NCI-H460 (cell line): ENCODE measurements at places on chromosomes 16 and 17.

GRCh38 chr17:74368341-74369081, 1.2 kb downstream of the GPR142 start:
- peak; percentile 64 for DNase-seq

DNA sequence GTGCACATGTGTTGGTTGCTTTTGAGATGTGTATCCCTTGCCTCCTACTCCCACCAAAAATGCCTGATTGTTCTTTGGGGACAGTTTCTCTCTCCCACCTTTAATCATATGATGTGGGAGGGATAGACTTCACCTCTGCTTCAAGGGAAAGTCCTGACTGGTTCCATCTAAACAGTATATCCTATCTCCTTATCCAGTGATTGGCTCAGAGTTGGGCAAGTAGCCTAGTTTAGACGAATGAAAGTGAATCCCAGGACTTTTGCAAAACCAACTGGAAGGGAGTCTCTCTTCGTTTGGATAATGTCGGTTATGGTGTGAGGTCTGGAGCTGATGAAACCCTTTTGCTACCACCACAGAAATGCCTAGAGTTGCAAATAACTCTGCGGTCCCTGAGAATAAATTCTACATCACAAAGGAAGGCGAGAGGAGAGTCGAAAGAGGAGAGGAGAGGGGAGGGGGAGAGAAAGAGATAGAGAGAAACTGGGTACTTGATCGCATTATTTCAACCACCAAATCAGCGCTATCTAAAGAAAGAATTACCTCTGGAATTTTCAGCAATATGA, 77.1 kb upstream of the SALL1 start:
- no peak for DNase-seq

- peak; percentile 54 for DNase-seq
Observed at GRCh38 chr16:64089697-64090096, 1032.2 kb downstream of the CDH11 start.

- DNase-seq = no peak
Observed at GRCh38 chr17:33475594-33475993, 182.5 kb upstream of the ASIC2 start.

DNA sequence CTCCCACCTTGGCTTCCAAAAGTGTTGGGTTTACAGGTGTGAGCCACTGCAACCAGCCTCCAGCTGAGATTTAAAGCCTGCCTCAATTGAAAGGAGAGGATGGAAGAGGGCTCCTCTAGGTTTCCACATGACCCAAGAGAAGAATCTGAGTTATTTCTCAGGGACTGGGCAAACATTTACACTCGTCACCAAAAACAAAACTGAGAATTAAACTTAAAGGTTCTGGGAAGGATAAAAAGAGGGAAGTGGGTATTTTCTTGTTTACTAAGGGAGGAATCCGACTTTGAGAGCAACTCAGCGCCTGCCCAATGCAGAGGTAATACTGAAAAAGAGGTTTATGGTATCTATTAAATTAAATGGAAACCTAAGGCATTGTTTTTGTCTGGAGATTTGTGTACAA, 13.3 kb downstream of the HOXB1 start:
- DNase-seq = no peak

GRCh38 chr17:2259769-2260536, 43.6 kb downstream of the SMG6 start:
- DNase-seq = no peak

GRCh38 chr17:27928587-27928986, 35.4 kb upstream of the LYRM9 start:
- DNase-seq = no peak

DNA sequence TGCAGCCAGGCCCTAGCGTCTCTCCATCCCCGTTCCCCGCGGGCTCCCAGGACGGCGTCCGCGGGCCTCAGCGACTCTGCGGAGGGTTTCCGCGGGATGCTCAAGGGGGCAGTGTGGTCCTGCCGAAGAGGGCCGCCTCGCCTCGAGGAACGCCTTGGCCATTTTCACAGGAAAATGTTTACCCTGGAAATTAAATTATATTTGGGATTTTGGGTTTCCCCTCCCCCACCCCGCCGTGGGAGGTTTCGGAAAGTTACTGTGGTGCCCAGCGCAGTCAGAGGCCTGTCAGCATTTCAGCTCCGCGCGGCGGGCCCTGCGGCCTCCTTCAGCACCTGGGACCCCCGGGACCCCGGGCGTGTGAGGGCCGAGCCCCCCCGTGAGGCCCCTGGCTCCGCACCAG, 94.5 kb downstream of the PCTP start:
- DNase-seq = no peak

DNA sequence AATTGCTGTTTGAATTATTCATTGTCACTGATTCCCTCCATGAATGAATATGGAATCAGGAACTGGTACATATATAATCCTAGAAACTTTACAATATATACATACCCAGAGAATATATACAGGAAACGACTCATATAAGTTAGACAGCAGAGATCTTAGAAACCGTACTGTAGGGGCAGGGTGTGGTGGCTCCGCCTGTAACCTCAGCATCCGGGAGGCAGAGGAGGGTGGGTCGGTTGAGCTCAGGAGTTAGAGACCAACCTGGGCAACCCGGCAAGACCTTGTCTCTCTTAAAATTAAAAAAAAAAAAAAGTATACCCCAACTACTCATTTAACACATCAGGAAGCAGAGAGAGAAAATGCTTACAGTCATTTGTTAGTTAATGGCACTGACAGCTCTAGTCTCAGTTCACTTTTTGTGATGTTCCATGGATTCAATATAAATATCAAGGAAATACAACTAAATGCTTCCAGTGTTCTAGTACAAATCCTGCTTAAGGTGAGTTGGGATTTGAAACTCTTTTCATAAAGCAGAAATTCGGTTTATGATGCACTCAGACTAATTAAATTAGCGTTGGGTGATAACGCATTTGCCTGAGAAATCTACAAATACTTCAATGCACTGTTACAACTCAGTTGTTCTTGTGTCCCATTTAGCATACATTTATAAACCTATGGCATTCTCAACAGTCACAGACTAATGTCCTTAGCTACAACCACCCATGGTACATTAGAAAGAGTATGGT, 5.6 kb downstream of the GLG1 start:
- DNase-seq = no peak

DNA sequence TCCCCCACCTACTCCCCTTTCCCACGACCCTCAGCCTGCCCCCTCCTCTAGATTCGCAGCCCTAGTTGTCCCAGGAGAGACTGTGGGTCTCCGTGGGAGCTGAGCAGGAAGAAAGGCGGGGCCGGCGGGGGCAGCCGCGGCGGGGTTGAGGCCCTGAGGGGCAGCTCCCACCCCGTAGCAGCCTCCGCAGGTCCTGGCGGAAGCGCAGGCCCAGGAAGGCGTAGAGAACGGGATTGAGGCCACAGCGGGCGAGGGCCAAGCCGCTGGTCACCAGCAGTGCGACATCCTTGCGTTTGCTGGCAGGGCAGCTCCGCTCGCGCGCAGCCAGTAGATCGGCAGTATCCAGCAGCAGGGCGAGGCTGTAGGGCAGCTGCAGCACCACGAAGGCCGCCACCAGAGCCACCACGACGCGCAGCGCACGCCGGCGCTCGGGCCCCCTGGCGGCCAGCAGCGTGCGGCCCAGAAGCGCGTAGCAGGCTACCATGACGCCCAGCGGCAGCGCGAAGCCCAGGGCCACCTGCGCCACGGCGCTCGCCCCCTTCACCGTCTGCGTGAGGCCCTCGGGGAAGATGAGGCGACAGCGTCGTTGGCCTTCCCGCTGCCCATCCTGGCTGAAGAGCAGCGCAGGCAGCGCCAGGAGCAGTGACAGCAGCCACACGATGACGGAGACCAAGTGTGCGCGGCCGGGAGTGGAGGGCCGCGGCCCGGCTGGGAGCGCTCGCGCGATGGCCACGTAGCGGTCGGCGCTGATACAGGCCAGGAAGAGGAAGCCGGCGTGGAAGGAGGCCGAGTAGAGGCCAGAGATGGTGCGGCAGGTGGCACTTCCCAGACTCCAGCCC, 1.9 kb downstream of the CCR10 start:
- peak; percentile 75 for DNase-seq

- no peak for DNase-seq
Observed at GRCh38 chr17:82978765-82979349, 100.6 kb upstream of the METRNL start.

DNA sequence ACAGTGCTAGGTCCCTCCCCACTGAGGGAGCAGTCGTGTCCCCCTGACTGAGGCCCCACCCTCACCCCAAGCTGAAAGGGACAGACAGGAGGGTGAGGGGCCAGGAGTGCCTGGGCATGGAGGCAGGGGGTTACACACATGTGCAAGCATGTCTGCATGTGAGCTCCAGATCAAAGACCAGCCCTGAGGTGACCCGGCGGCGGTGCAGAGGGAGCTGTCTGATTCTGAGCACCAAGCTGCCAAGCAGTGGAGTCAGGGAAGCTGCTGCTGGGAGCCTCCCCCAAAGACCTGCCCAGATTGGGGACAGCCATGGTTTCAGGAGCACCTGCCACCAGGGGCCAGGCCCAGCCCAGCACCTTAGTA, 5.5 kb downstream of the DLX3 start:
- DNase-seq = no peak

DNA sequence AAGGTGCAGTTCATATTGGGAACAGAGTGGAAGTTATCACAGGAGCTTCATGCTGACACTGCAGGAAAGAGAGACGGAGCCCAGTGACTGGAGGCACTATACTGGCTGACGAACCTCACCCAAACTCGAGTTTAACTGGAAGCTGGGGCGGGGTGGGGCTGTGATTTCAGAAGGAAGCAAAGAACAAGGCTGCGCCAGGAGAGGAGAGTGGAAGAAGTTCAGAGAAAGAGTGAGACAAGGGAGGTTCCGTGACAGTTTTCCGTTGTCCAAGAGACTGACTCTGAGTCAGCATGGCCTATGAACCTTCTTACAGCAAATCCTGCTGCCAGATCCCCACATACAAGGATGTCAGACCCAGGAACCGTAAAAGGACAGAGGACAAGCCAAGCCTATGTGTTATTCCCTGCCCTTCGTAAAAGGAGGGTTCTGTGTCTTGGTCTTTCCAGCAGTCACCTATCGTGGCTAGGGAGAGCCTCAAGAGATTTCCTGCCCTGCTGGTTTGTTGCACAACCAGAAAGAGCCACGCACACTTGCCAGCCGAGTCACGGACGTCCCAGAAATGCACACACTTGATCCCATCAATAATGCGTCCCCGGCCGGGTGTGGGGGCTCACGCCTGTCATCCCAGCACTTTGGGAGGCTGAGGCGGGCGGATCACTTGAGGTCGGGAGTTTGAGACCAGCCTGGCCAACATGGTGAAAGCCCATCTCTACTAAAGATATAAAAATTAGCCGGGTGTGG, 5.1 kb downstream of the PITPNA start:
- DNase-seq = no peak

DNA sequence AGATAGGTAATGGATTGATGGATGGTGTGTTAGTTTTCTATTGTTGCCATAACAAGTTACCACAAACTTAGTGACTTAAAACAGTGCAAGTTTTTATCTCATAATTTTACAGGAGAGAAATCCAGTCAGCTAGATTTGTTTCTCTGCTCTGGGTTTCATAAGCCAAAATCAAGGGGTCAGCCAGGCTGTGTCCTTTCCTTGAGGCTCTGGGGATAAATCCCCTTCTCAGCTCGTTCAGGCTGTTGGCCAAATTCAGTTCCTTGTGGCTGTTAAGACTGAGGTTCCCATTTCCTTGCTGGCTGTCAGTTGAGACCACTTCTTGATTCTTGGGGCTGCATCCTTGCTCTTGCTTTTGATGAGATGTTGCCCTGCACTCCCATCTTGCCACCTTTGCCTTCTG, 204.9 kb upstream of the CDH13 start:
- DNase-seq = no peak

- DNase-seq = no peak
Observed at GRCh38 chr16:2206780-2207433, 1.7 kb downstream of the MLST8 start.

DNA sequence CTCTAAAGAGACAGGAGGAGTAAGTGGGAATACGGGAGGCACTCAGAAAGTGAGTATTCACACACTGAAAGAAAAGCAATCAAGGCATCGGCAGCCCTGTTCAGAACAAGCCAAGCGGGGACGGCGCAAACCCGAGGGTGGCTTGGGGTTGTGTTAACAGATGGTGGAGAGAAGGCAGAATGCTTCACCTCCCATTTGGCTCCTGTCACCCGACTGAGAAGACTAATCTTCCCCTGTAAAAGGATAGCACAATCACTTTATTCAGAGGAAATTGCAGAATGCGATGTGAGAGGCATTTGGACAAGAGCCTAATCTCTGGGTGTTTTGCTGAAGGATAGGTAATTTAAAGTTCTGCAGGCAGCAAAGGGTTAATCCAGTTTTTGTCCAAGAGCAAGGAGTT, 119.3 kb upstream of the WSCD1 start:
- no peak for DNase-seq

DNA sequence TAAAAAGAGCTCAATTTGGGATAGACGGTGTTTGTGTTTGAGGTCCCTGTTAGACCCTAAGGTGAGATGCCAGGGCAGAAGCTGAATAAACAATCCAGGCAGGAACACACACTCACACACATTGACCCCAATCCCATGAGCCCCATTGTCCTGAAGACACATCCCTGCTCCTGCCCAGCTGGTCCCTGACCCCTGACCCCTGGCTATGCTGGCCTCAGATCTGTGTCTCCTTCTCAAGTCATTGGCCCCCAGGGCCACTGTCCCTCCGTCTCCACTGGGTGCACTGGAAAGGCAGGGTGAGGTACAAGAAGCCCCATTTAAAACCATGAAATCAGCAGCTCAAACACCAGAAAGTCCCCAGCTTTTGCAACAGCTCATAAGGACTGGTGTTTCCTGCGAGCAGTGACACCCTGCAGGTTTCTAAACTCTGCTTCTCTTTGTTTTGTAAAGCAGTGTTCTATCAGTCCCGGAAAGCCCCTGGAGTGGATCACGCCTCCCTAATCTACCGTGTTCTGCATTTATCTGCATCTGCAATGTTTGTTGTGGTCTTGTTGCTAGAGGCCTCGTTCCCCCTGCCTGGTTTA, 18.0 kb upstream of the ASGR2 start:
- no peak for DNase-seq

DNA sequence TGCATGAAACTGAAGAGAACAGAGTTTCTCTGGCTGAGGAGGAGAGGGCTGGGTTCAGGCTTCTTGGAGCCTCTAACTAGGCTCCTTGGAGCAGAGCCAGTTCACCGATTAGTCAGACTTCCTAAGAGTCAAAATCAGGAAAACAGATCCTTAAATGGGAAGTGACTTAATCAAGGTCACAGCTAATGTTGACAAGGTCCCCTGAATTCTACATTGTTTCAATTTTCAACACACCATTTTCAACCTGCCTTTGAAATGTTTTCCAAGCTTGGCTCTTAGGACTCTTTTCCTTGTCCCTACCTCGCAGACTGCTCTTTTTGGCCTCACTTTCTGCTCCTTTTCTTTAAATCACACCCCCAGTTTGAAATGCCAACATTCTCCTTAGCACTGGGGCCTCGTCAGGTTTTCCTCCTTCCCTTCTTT, 16.3 kb downstream of the MYL4 start:
- DNase-seq = peak; percentile 23
